Activated CD4-positive, alpha-beta memory T cell treated with anti-CD3 and anti-CD28 coated beads, Interleukin-2, amount 10 ng/mL, durations not matched to agents 7 days and 5 days (primary cell): ENCODE measurements at places on chromosomes 12 and 14. TPM values are rescaled to one million over a fixed set of nuclear protein-coding genes. Genes with fewer than 3 reads are reported as not detected.
A peak's percentile ranks its signal among the peaks of the same experiment; 100 is the strongest.

Gene SIX1
- 1.3 TPM for total RNA-seq

Gene RNASE13
- total RNA-seq: not detected

Gene NRIP2
- not detected for total RNA-seq

Gene RTN1
- total RNA-seq: not detected

- DNase-seq: peak; percentile 60
These were observed at the start of gene GPR65 for GRCh38 chr14:88005050-88005481. Gene GPR65, plus strand, starts transcription at chr14:88005135. Its CDS starts 5,713 bp downstream, at chr14:88010848.

- DNase-seq: no peak
These were observed 24.7 kb upstream of the MAP1LC3B2 start for GRCh38 chr12:116534311-116535121.

DNA sequence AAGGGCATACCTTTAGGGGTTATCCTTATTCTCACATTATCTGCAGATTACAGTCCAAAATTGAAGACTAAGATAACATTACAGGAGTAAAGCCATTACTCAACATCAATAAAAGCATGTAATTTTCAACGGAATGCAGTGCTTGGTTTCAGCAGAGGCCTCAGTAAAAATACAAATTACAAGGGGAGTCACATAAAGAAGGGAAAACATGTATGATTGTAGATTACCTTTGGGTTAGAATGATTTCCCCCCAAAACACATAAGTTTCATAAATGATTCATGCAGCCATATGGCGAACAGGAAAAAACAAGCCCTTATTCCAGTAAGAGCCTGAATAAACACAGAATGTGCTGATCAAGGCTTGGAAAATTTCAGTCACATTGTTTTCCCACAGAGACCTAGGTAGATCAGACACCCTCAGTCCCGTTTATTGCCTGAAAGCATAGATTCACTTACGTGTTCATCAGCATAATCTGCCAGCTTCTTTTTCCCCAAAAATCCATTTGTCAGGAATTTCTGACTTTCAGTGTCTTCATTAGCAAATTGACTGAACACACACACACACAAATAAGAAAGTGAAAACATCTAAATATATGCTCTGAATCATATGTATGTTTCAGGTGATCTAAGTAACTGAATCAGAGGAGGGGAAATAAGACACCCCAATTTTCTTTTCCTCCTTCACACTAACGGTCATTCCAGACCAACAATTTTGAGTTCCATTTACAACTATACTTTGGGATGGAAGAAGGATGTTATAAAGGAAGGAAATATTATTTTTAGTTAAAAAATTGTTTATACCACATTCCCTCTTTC is 37.5 kb downstream of the SLC38A4 start:
- DNase-seq: no peak
